Neural crest cell (in vitro differentiated cells): ENCODE measurements at places on chromosomes 1 and 21. TPM values are rescaled to one million over a fixed set of nuclear protein-coding genes. Genes with fewer than 3 reads are reported as not detected.
A peak's percentile ranks its signal among the peaks of the same experiment; 100 is the strongest.

GRCh38 chr1:225318706-225319575 lies 108.9 kb downstream of the LBR start:
- DNase-seq = peak; percentile 39

- no peak for DNase-seq
Measured at GRCh38 chr21:35504277-35504676, 455.2 kb upstream of the RUNX1 start.

ROR1 gene
- 10.8 and 11.0 TPM in 2 replicates for total RNA-seq

DNA sequence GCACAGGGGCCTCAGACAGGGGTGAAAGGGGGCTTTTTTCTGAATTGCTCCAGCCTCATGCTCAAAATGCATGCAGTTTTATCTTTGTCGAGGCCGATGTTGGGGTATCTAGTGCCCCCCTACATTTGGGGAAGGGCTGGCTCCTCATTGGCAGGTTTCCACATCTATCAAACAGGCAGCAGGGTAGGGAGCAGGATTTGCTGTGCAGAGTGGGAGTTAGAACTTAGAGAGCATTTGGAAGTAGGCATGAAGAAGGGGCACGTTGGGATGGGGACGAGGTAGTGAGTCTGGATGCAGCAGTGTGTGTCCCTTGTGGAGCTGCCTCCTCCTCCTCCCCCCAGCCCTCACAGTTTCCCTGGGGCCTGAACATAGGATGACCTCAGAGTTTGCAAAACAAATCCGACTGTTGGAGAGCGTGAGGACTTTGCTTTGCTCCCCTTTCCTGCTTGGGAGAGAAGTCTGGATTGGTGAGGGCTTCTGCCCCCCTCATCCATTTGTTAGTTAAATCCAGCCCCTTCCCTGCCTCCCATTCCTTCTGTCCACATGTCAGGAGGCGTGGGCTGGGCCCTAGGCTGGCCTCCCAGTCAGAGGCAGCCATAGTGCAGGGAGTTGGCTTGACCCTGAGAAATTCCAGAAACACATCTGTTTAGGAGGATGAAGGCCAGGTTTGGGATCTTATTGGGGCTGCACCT lies 36.9 kb upstream of the GPR37L1 start:
- DNase-seq = no peak

- DNase-seq = no peak
Measured at GRCh38 chr1:4754816-4755215, 100.4 kb downstream of the AJAP1 start.
